ENCODE measurements at places on chromosomes 11 and 22.

GRCh38 chr11:17684550-17684949 is 34.8 kb upstream of the MYOD1 start:
- H3K4me3 ChIP-seq = no peak overlapping the region
- no peaks in the 10 kb centered on the region for H3K4me1 ChIP-seq
- no peak for DNase-seq
- no peaks in the 10 kb centered on the region for H3K27me3 ChIP-seq
- H3K27ac ChIP-seq = no peak overlapping the region

DNA sequence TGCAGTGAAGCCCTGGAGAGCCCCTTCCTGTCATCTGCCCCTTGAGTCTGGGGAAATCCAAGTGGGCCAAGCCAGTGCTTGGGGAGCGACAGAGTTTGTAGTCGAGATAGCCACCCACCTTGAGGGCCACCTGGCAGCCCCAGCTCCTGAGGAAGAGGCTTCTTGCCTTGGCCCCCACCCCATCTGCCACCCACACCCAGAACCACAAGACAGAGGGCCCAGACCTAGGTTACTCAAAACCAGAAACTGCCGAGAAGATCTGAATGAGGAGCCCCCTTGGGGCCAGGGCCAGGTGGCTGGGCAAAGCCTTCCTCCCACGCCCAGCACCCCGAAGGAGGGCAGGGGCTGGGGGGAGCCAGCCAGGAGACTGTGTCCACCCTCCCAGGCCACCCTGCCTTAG is 18.8 kb upstream of the PRR5 start:
- no peaks in the 10 kb centered on the region for H3K27me3 ChIP-seq
- H3K4me3 ChIP-seq = no peak overlapping the region
- peaks cover under 1% of the 10 kb centered on the region for H3K36me3 ChIP-seq
- peaks cover 7% of the 10 kb centered on the region for H3K4me1 ChIP-seq
- DNase-seq = no peak

DNA sequence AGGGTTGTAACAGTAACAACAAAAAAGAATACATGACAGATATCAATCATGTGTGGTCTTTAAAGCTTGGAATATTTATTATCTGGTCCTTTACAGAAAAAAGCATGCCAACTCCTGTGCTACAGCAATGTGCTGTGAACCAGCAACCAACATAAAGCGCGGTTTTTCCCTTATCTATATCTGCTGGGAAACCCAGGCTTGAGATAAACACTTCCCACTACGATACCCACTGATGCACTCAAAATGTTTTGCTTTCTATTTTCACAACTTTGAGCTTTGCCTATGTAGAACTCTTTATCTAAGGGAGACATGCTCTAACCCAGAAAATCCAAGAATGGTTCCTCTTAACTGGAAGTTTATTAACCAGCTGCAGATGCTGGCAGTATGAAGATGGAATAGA is 19.0 kb downstream of the ZBED5 start:
- no peak overlapping the region for H3K4me3 ChIP-seq
- H3K27ac ChIP-seq = no peak overlapping the region
- H3K27me3 ChIP-seq = no peaks in the 10 kb centered on the region
- H3K4me1 ChIP-seq = no peaks in the 10 kb centered on the region
- no peaks in the 10 kb centered on the region for H3K36me3 ChIP-seq
- DNase-seq = no peak

GRCh38 chr11:76601724-76602123 is 68.8 kb downstream of the LRRC32 start:
- H3K36me3 ChIP-seq = no peaks in the 10 kb centered on the region
- no peaks in the 10 kb centered on the region for H3K27me3 ChIP-seq
- H3K4me3 ChIP-seq = no peak overlapping the region
- DNase-seq = no peak
- H3K4me1 ChIP-seq = peaks cover 10% of the 10 kb centered on the region

DNA sequence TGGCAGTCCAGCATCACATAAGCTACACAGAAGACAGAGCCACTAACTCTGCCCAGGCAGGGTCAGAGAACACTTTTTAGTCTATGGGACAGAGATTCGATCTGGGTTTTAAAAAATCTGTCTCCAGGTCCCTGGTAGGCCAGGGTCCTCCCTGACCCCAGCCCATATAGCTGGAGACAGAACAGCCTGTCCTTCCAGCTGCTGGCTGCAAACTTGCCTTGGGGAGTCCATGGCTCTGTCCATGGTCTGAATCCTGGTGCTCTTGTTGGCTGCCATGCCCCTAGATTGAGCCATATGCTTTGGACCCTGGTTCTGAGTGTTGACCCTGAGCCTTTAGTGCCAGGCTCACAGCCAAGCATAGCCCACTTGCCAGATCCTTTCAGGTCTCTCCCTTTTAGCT is 13.3 kb upstream of the LIPT2 start:
- no peaks in the 10 kb centered on the region for H3K27me3 ChIP-seq
- H3K4me1 ChIP-seq = no peaks in the 10 kb centered on the region
- H3K4me3 ChIP-seq = no peak overlapping the region
- no peak overlapping the region for H3K27ac ChIP-seq
- DNase-seq = no peak
- H3K36me3 ChIP-seq = no peaks in the 10 kb centered on the region

GRCh38 chr22:46063846-46064227 is 86.5 kb upstream of the PPARA start:
- H3K4me3 ChIP-seq = peak overlapping the region; percentile 14
- H3K36me3 ChIP-seq = no peaks in the 10 kb centered on the region
- peaks cover 28% of the 10 kb centered on the region for H3K4me1 ChIP-seq
- peaks cover 11% of the 10 kb centered on the region for H3K27me3 ChIP-seq
- peak overlapping the region; percentile 82 for H3K27ac ChIP-seq

DNA sequence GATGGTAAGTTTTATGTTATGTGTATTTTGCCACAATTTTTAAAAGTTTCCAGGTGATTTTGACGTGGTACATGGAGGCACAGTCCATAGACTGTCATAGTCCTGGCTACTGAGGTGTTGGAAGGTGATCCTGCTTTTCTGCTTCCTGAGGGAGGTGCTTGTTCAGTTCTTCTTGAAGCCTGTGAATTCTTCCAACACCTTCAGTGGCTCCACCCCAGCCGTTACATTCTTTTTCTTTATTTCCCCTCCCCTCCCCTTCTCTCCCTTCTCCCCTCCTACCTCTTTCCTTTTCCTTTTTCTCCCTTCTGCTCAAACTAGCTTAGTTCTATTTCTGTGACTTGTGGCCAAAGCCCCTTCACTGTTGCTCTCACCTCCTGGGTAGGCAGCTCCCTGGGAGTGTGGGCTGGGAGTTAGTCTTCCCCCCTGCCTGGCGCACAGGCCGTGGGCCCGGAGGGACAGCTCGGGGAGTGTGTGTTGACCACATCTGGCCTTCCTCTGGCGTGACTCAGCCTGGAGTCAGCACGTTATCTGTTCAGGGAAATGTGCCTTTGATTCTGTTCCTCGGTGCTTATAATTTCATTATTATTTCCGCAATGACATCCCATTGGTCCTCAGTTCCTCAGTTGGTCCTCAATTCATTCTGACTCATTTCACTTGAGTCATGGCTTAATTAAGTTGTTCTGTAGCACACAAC is 566.2 kb downstream of the TBC1D22A start:
- H3K36me3 ChIP-seq = no peaks in the 10 kb centered on the region
- no peak for DNase-seq
- H3K27ac ChIP-seq = no peak overlapping the region
- no peak overlapping the region for H3K4me3 ChIP-seq
- H3K4me1 ChIP-seq = no peaks in the 10 kb centered on the region

Measured in kidney (tissue), 22 donors.